ENCODE measurements at places on chromosomes 4 and X.

DNA sequence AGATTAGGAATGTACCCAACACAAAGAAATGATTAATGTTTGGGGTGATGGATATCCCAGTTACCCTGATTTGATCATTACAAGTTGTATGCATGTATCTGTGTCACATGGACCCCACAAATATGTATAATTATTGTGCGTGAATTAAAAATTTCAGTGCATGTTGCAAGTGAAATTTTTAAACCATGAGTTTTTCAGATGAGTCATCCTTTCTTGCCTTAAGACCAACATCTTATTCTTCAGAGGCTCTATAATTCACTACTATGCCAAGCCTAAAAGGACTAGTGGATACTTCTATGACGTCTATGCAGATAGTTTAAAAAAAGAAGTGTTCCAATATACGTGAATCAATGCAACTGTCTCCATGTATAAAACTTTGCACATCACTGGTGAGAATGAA, 113.0 kb upstream of the SH3RF1 start:
- peak; percentile 96 for DNase-seq

- no peak for DNase-seq
Measured at GRCh38 chr4:110616238-110617074, 6.4 kb downstream of the PITX2 start.

DNA sequence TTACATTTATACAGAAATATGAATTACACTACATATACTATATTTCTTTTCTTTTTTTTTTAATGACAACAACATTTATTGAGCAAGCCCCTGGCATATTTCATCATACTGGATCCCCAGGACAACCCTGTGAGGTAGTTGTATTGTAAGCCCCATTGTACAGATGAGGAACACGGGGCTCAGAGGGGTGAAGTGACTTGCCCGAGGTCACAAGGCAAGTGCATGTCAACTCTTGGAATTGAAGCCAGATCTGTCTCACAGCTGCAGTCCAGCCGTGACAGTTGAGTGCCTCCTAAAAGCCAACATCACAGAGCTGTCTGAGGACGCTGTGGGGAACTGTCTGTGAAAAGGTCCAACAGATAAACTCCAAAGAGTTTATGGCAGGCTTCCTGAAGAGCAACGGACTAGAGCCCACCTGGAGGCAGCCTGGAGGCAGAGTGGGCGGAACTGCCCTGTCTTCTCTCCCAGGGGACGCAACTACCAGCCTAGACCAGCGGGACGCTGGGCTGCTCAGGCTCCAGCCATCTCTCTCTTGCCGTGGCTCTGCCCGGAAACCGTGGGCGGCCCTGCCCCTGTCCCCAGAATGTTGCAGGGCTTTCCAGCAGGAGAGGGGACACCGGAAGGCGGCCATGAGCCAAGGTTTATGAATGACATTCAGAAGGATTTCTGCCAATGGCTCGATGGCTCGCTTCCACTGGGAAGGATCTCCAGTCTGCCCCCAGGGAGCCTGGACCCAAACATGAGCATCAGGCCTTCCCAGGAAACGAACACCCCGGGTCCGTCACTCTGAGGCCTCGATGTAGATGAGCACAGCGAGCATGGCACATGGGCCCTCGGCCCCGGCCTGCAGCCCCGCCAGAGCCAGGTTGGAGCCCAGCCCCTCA, 50.1 kb downstream of the CFAP299 start:
- DNase-seq = no peak

GRCh38 chr4:177237291-177237690, 72.4 kb upstream of the NEIL3 start:
- DNase-seq = no peak

GRCh38 chrX:118569676-118570075, 74.1 kb downstream of the DOCK11 start:
- DNase-seq = no peak

GRCh38 chrX:136199365-136199764, 51.8 kb downstream of the MAP7D3 start:
- DNase-seq = no peak

DNA sequence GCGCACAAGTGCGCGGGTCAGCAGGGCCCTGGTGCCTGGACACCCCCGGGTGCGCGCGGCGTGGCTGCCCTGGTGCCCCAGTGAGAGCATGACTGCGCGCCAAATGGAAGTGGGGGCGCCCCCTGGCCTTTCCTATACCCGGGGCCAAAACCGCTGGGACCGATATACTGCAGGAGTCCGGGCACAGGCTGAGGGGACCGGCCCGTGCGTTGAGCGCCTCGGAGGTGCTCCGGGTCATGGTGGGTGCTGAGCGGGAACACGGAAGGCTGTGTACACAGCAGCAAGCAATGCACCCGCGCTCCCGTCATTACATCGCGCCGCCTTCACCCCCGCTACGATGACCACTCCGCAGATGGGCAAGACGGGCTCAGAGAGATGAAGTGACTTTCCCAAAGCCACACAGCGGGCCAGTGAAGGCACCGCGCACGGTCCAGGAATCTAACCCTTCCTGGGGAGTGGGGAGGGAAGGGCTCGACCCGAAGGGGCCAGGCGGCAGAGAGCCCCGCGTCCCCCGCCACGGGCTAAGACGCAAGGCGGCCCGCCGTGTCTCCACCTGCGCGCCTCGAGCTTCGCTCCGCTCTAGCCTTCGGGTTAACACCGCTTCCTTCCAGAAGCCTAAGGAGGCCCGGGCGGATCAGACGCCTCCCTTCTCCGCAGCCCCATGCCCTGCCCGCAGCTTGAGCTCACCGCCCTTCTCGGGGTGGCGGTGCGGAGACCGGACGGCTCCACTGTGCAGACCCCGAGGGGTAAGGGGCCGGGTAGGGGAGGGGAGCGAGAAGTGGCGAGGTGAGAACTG, 11.3 kb downstream of the HMX1 start:
- DNase-seq = no peak

DNA sequence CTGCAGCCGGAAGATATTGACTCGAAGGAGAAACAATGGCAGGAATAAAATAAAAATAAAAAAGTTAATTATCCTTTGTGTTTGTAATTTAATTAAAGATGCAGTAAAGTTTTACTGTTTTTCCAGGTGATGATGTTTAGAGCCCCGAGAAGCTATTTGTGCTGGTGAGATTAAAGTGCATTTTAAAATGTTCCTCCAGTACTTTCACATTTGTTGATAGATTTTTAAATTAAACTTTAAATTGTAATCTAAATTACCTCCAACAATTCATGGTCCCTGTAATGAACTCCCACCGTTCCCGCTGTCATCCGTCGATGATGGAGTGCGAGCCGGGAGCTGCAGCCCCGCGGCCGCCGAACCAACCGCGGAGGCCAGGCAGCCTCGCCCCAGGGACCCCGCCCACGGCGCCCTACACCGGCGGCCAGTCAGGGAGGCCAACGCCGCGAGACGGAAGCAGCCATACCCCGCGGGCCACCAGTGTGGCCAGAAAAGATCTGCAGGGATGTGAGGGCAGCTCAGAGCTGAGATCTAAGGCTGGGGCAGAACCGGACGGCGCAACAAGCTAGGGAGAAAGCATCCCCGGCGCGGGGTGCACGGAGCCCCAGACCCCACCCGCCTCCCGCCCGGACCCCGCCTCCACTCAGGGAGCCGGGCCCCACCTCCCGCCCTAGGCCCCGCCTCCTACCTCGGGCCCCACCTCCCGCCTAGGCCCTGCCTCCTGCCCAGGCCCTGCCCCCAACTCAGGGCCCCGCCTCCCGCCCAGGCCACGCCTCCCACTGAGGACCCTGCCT, 104.0 kb downstream of the FAM53A start:
- peak; percentile 82 for DNase-seq

GRCh38 chrX:129706400-129707072, 32.2 kb upstream of the XPNPEP2 start:
- DNase-seq = no peak

DNA sequence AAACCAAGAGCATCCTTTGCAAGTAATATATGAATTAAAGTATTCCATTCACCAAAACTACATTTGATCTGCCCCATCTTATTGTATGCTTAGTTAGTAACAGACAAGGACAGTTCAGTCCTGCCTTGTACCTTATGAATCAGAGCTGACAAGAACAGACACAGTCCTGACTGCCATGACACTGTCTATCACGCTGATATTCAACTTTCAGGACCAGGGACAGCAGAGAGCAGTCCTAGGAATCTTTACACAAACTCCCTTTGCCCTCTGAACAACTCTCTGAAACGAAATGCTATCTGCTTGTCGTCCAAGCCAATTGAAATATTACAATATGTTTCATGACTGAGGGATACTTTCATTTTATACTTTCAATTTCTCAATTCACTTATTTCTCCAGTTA, 268.6 kb upstream of the VCX start:
- DNase-seq = no peak

- no peak for DNase-seq
Measured at GRCh38 chr4:136395212-136395722, 1137.0 kb downstream of the PCDH18 start.

DNA sequence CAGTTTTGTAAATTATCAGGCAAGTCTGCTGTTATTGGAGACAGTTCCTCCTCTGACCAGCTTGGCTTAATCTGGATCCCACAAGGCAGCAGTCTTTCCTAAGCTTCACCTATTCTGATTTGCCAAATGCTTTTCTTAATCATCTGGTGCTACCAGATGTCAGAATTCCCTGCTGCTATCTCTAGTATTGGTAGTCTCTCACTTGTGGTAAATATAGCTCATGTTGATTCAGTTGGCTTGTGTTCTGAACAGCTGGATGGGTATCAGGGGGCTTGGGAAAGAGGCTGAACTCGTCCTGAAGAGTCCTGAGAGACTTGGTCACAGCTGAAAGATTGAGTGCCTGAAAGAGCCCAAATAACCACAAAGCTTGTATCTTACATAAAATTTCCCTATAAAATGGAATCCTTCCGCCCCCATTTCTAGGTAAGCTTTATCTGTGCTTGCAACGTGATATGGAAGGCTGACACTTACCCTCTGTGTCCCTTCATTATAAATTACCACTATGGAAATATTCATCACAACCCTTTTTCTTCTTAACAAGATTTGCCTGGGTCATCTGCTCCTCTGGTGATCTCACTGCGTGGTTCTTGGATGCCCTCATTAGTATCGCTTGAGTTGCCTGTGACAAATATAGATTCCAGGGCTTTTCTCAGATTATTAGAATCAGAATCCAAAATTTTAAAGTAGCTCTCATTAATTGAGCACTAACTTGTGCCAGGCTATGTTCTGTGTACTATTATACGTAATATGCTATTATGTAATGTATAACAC, 104.1 kb upstream of the GPRIN3 start:
- DNase-seq = peak; percentile 11

GRCh38 chrX:127726227-127726626, 326.0 kb downstream of the ACTRT1 start:
- no peak for DNase-seq

GRCh38 chr4:151641167-151641566, 119.6 kb downstream of the GATB start:
- DNase-seq = peak; percentile 7

GRCh38 chr4:63983224-63983623, 426.0 kb downstream of the TECRL start:
- no peak for DNase-seq

GRCh38 chr4:151807220-151807619, 46.4 kb upstream of the GATB start:
- DNase-seq = no peak

DNA sequence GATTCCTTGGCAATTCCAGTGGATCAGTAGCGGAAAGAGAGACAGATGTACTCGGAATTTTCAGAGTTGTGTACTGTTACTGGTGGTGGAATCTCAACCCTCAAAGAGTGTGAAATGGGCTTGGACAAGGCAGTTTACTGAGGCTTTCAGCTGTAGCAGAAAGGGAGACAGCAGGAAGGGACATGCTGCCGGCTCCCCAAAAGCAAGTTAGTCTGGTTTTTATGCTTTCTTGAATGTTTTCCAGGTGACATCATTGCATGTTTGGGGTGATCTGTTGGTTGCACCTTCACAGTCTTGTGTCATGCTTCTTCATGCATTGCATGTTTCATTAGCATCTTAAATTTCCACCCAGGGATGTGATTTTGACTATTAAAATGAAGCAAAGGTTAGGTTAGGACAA, 1282.2 kb downstream of the ADGRL3 start:
- no peak for DNase-seq

GRCh38 chr4:31183256-31183655, 463.1 kb downstream of the PCDH7 start:
- DNase-seq = no peak

GRCh38 chr4:70671091-70671490, 4.8 kb upstream of the JCHAIN start:
- DNase-seq = no peak

GRCh38 chr4:90318193-90318592, 191.0 kb downstream of the CCSER1 start:
- peak; percentile 76 for DNase-seq

GRCh38 chrX:72026341-72027023, 105.2 kb downstream of the RTL5 start:
- DNase-seq = no peak

- DNase-seq = no peak
Measured at GRCh38 chr4:55218041-55218440, 92.6 kb upstream of the KDR start.

DNA sequence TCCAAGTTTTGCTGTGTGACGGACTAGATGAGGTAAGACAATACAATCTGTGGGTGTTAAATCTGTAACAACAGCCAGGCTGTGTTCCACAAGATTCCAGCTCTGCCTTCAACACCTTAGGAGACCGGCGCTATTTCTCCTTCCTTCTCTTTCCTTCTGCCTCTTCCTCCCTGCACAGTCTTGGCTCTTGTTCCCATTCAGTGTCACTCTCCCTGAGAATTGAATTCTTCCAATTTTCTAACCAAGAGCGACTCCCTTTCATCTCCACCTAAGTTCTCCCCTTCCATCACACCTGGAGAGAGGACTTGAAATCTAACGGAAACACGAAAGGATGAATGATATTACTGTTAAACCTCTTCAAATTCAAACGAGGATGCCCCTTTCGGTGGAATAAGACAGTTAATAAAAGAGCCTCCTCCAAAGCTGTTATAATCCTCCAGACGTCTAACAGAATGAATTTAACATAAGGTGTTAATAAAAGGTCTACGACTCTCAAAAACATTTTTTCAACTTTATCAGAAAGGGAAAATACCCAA, 2.7 kb downstream of the EPHA5 start:
- no peak for DNase-seq

GRCh38 chr4:3848323-3848722, 82.1 kb downstream of the ADRA2C start:
- no peak for DNase-seq

- DNase-seq = no peak
Measured at GRCh38 chr4:166174717-166175490, 301.9 kb downstream of the TLL1 start.

DNA sequence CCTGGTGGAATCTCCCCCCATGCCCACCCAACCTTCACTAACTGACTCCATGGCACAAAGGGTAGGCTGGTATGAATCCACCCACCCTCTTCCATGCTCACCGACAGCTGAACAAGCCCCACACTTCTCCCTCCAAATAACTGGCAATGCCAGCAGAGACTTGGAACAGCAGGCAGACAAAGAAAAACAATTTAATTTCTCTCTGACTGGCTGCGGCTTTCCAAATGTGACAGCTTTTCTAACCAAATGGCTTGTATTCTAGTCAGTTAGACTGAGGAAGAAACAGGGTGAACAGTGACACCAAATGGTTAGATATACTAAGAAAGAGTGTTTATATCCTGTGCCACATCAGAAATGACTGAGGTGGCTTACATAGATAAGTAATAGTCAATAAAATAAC, 199.3 kb upstream of the ADAMTS3 start:
- no peak for DNase-seq

Measured in fibroblast of upper back skin (primary cell).